ENCODE measurements at places on chromosomes 2 and 18. TPM values are rescaled to one million over a fixed set of nuclear protein-coding genes. Genes with fewer than 3 reads are reported as not detected.

- no peaks in the 10 kb centered on the region for H3K4me1 ChIP-seq
- H3K36me3 ChIP-seq = no peaks in the 10 kb centered on the region
- no peak overlapping the region for H3K4me3 ChIP-seq
- H3K27ac ChIP-seq = no peak overlapping the region
These were observed 45.2 kb upstream of the IL1RL1 start for GRCh38 chr2:102266204-102266603.

- no peaks in the 10 kb centered on the region for H3K36me3 ChIP-seq
- H3K27ac ChIP-seq = no peak overlapping the region
- DNase-seq = no peak
- H3K4me1 ChIP-seq = peaks cover 3% of the 10 kb centered on the region
These were observed 75.5 kb upstream of the ZNF532 start for GRCh38 chr18:58788971-58789875.

DNA sequence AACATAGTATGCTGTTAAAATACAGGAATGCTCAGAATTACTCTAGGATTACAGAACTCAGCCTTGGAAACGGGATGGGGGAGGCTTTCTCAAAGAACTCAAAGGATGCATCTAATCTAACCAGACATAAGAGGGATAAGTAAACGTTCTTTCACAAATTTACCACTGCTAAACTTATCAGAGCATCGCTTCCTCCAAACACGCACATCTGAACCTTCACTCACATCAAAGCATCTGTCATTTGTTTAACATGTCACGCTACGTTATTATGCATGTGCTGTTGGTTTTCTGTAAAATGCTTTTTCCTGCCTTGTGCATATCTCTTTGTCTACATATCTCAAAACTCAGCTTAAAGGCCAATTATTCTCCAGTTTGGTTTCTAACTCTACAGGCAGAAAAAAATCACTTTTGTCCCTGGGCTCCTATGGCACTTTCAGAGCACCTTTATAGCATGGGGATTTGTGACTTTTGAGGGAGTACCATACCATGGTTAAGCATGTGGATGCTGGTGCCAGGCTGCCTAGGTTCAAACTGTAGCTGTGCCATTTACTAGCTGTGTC lies 106.7 kb upstream of the FSHR start:
- H3K4me3 ChIP-seq = no peak overlapping the region
- H3K36me3 ChIP-seq = no peaks in the 10 kb centered on the region
- DNase-seq = no peak
- no peaks in the 10 kb centered on the region for H3K27me3 ChIP-seq
- H3K4me1 ChIP-seq = no peaks in the 10 kb centered on the region
- no peak overlapping the region for H3K27ac ChIP-seq

The CPO gene
- 0.15 TPM for polyA plus RNA-seq

The RAX gene
- polyA plus RNA-seq = not detected

The ALPG gene
- not detected for polyA plus RNA-seq
